Stimulated activated CD8-positive, alpha-beta memory T cell treated with anti-CD3 and anti-CD28 coated beads, Interleukin-7, amount 100 ng/mL, for 48 hours (primary cell): ENCODE measurements at places on chromosomes 3 and 15.
A peak's percentile ranks its signal among the peaks of the same experiment; 100 is the strongest.

- DNase-seq: no peak
Observed at GRCh38 chr3:15654127-15654526, 52.6 kb downstream of the BTD start.

DNA sequence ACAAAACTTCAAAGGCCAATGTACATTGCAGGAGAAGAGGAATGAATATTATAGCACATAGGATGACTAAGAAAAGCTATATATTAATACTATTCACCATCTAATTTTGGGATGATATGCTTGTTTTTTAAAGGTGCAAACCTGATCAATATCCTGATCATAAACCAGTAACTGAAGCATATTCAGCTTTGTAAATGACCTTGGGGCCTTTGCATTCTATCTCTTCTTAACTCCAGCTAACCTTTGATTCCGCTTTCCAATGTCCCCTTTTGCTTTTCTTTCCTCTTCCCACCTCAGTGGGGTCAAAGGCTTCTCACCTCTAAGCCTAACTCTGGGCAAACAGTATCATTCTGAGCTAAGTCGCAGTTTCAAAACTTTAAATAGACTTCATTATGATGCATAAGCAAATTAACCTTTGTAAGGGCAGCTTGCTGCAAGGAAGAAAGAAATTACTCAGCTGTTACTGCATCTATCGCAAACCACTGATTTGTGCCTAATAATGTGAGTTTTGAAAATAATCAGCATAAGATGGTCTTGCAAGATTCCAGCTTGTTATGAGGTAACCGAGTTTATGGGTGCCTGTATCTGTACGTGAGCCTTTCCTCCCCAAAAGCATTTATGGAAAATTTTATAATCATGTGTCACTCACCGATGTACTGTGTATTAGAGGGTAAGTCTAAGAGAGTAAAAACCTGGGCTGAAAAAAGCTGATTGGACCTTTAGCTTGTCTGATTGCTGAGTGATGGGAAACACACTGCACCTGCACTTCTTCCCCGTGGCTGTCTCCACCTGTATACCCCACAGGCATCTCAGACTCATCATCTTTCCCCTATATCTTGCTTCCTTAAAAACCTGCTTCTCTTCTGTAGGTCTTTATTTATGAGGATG, 116.8 kb downstream of the TPRG1 start:
- no peak for DNase-seq

- no peak for DNase-seq
Observed at GRCh38 chr15:80662129-80662528, 33.0 kb upstream of the ABHD17C start.

GRCh38 chr3:15498431-15499214, 22.9 kb downstream of the COLQ start:
- no peak for DNase-seq

GRCh38 chr3:52896613-52897012, 735 bp downstream of the STIMATE start:
- no peak for DNase-seq

GRCh38 chr3:99355465-99355864, 282.9 kb upstream of the COL8A1 start:
- DNase-seq: no peak

GRCh38 chr3:174495311-174495710, 363.8 kb upstream of the NAALADL2 start:
- DNase-seq: no peak

DNA sequence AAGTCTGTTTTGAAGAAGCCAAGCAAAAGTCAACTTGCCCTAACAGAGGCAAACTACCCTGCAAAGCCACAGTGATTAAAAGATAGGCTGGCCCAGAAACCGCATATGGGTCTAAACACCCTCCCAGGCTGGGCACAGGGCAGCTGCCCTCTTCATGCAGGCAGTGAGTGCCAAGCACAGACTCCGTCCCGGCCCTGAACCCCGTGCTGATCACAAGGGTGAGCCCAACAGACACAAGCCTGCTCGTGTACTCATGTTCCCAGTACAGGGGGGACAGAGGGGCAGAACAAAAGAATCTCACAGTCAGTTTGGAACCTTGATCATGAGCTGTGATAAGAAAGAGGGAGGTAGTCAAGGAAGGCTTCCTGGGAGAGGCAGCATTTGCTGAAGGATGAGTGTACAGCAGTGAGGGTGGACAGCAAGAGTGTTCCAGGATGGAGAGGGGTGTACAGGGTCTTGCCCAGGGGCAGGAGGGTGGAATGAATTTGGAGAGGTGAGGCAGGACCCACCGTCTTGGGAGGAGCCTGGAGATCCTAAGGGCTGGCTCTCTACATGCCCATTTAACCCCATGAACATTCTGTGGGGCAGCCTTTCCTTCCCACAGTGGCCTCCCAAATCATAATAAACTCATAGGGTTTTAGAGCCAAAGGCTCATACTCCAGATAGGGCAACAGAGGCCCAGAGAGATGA, 43.2 kb upstream of the PRR23E start:
- no peak for DNase-seq

GRCh38 chr3:49165771-49166751, at the start of gene CCDC71:
Gene CCDC71 (minus strand): TSS chr3:49166331. CDS start chr3:49164208, 2,123 bp downstream.
- DNase-seq: peak; percentile 62

GRCh38 chr3:107235193-107235927, 141.9 kb upstream of the CCDC54 start:
- DNase-seq: no peak

- DNase-seq: no peak
Observed at GRCh38 chr3:147940405-147941193, 531.4 kb downstream of the ZIC1 start.

DNA sequence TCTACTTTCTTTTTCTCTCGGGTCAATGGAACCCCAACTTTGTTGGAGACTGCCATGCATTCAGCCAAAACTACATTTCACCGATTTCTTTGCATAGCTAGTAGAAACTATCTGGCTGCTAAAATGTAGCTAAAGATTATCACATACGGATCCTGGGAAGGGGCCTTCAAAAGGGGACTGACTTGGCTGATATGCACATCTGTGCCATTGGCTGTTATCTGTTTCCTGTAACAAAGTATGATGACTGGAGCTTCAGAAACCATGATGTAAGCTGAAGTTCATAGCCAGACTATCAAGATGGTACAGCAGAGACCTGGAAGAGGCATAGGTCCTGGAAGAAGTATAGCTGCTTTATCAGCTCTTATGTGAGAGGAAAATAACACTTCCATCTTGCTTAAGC, 179.1 kb downstream of the NSUN3 start:
- no peak for DNase-seq

DNA sequence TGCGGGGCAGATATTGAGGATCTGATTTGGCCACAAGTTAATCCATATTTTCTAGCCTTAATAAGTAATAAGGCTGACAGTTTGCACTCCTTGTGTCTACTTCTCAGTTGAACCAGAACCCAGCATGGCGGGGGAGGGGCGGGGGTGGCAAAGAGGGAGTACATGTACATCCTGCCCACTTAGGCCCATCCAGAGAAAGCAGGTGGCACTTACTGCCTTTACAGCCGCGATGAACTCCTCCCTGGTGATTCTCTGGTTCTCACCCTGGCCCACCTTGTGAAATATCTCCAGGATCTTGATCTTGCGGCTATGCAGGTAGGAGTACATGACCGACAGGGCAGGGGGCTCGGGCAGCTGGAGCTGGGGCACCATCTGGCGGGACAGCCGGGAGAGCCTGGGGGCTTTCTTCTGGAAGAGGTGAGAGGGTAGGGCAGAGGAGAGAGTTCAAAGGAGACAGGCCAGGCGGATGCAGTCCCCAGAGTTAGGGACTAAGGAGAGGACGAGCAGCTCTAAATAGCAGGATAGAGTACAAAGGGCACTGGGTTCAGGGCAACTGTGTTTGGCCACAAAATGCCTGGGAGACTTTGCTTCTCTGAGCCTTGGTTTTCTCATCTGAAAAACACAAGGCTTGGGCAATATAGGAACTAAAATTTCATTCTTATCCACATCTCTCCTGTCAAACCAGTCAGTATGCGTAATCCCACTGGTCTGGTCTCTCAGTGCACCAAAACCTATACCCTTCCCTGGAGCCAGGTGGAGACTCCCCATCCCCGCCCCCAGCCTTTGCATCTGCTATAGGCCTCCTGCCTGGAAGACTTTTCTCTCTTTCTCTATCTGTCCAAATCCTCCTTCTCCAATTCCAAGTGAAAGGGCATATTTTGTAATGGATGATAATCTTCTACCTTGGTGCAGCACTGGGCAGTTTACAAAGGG, 10.1 kb downstream of the EFCAB12 start:
- DNase-seq: no peak

GRCh38 chr3:108755686-108756085, 1.5 kb downstream of the RETNLB start:
- no peak for DNase-seq

- DNase-seq: no peak
Observed at GRCh38 chr3:149879872-149880271, 66.9 kb downstream of the RNF13 start.

GRCh38 chr3:128492671-128493569, at the start of gene GATA2:
Gene GATA2 (minus strand): TSS chr3:128493201. CDS start chr3:128487031, 6,170 bp downstream.
- no peak for DNase-seq

DNA sequence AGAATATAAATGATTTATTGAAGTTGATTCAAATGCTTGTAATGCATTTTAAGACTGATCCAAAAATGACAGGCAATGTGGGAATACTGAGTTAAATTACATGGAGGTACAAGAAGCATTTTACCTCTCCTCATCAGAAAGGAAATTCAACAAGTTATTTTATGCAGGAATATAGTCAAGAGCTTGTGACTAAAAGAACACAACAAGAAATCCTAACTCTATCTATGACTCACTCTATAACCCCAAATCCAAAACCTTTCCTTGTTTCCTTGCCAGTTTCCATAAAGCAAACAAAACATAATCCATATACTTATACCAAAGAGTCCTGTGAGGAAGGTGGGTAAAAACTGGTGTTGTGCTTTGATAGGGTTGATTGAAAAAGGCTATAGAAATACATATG, 30.8 kb downstream of the SIN3A start:
- no peak for DNase-seq

GRCh38 chr3:128327606-128328031, 139.1 kb downstream of the DNAJB8 start:
- no peak for DNase-seq

GRCh38 chr3:130787422-130788068, 40.9 kb upstream of the PIK3R4 start:
- DNase-seq: no peak

- DNase-seq: no peak
Observed at GRCh38 chr3:28171962-28172361, 69.5 kb upstream of the CMC1 start.

DNA sequence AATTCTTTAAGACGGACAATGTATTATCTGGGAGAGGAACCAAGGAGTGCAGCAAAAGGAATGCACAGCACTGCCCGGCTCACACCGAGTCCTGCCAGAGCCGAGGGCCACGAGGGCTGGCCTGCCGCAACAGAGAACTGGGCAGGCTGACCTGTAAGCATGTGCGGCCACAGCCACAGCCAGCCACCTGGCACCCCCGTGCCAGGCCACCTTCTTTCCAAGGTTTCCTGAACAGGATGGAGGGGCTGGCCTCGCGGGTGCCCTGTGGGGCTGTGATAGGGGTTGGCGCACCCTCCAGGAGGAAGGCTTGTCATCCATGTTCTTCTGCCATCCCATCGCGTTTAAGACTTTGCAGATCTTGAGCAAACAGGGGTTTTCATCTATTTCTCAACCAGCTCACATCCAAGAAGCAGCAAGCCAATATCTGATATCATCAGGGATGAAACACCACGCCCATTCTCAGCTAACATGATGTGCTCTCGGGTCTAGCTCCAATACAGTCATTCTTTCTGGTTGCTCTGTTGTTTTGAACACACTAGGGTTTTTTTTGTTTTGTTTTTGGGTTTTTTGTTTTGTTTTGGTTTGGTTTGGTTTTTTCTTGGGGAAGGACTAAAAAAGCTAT, 10.2 kb downstream of the CA12 start:
- no peak for DNase-seq

GRCh38 chr3:14649466-14649865, 2.1 kb upstream of the CCDC174 start:
- no peak for DNase-seq

- DNase-seq: no peak
Observed at GRCh38 chr15:70387081-70387480, 289.4 kb upstream of the TLE3 start.

- DNase-seq: no peak
Observed at GRCh38 chr3:111954228-111954990, 24.4 kb upstream of the ABHD10 start.

GRCh38 chr3:31832551-31832950, 148.5 kb downstream of the OSBPL10 start:
- DNase-seq: no peak

GRCh38 chr15:84731774-84732173, 15.8 kb upstream of the SEC11A start:
- no peak for DNase-seq

DNA sequence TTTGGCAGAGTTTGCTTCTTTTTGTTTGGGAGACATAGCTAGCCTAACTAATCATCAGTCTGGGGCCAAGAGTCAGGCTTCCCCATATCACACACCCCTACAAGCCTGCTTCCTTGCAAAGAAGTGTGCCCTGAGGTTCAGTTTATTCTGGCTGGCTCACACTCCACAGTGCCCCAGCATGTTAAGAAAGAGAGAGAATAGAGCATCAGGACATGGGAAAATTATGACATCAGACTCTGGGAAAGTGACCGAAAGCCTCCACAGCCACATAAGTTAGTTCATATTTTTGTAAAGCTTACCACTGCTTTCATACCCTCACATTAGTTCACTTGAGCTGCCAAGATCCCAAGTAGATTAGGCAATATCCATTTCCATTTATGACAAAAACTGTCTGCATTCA, 63.0 kb upstream of the CFAP161 start:
- no peak for DNase-seq

GRCh38 chr15:52710050-52710707, 31.0 kb upstream of the ATOSA start:
- DNase-seq: no peak

- DNase-seq: no peak
Observed at GRCh38 chr3:74273091-74273490, 341.4 kb downstream of the CNTN3 start.

GRCh38 chr15:99439524-99439835, 126.3 kb upstream of the MEF2A start:
- no peak for DNase-seq

GRCh38 chr3:134344560-134344959, 29.7 kb downstream of the AMOTL2 start:
- DNase-seq: no peak

DNA sequence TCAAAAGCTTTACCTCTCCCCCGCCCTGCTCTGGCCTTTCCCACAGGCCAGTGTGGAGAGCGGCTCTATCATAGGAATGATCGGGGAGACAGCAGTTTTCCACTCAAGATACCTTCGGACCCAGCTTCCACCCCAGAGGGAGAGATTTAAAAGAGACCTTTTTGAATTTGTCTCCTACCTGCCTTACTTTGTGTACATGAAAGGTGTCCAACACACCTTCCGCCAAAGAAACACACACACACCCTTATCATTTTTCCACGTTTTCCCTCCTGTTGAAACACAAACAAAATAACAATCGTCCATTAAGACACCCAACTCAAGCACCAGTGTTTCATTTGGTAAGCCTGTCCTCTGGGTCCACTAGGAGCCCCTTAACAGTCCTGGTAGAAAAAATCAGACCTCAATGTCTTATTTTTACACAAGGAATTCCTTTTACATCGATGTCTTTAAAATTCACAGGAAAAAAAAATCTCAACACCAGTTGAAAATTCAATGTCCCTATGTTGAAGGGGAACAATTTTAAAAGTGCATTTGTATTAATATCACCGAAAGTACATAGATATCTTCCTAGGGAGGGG, 4.0 kb downstream of the HES1 start:
- DNase-seq: no peak
